ENCODE measurements at places on chromosomes 1 and 21.

- DNase-seq: no peak
These were observed 2.5 kb downstream of the TAS1R1 start for GRCh38 chr1:6557597-6557996.

DNA sequence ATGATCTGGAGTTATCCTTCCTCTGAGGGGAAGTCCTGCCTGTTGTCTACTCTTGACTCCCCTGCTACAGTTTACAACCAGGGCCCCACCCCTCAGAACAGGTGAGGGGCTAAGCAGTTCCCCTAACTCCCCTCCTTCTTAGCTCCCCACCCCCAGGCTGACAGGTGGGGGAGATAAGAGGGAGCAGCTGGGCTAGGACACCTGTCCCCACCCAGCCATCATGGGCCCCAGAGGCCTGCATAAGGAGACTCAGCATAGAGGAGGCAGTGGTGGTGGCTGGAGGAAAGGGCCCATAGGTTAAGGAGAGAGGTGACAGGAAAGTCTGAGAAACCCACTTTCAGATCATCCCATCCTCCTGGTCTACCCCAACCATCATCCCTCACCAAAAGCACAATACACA lies 6.8 kb downstream of the MEF2D start:
- DNase-seq: no peak

GRCh38 chr1:18875107-18875795 lies 15.8 kb upstream of the TAS1R2 start:
- DNase-seq: peak; percentile 85

- peak; percentile 73 for DNase-seq
These were observed 271.0 kb downstream of the TRABD2B start for GRCh38 chr1:47725992-47726855.

GRCh38 chr1:53918343-53918742 lies 24.4 kb downstream of the DIO1 start:
- no peak for DNase-seq

DNA sequence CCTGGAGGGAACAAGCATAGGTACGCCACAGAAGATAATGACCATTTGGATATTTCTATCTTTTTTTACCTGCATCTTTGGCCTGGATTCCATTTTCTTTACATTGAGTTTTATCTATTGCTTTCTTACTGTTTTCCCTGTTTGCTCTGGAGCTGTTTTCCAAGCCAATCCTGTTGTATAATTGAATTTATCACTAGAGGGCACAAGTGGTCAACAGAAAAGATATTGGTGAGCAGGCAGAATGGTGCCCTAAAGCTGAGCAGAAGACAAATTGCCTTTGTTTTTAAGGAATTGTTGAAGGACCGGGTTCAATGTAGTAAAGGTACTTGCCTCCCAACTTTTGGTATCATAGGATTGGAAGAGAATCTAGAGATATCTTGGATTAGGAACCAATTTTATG lies 152.8 kb downstream of the PPP1R12B start:
- no peak for DNase-seq

DNA sequence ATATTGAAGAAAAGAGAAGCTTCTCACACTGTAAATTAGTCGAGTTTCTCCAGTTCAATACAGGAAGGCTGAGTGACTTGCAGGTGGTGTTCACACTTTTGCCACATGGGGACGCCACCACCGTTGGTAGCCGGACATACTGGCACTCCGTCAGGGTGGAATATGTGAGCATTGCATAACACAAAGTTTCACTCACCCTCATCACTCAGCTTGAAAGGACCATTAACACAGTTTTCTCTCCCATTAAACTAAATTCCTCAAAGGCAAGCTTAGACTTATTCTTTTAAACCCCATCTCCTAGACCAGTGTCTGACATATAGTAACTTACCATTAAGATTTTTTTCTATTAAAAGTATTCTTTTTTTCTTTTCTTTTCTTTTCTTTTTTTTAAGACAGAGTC lies 105.3 kb upstream of the SERBP1 start:
- DNase-seq: peak; percentile 71

DNA sequence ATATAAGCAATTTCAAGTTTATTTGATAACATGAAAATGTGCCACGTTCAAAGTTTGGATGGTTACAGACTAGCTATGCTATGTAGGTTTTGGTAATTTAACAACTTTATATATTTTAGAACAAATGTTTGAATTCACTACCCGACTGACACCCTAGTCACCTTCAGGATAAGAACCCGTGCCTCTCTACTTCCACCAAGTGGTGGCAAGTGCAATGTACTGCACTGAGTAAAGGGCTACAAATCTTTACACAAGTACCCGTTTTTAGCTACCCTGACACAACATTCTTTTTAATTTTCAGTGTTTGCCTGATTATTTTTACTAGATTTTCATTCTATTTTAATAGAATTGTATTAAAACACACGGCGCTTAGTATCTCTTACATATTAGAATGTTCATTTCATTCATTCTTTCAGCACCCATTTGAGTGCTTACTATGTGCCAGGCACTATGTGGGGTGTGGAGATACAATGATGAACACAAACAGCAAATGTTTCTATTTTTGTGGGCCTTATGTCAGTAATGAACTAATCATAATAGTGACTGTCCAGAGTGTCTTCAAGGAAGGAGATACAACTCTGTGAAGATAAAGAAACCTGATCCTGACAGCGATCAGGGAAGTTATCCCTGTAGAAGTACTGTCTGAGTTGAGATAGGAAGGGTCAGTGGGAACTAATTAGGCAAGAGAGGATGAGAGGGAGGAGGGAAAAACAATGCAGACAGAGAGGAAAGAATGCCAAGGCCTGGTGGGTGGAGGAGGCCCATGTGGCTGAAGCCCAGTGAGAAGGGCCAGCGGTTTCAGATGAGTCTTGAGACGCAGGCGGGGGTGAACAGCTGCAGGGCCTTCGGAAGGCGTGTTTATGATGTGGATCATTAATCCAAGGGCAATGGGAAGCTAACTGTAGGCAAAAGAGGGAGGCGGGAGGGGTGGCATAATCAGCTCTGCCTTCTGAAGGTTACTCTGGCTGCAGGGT lies 3.8 kb downstream of the LCA5L start:
- DNase-seq: peak; percentile 35

DNA sequence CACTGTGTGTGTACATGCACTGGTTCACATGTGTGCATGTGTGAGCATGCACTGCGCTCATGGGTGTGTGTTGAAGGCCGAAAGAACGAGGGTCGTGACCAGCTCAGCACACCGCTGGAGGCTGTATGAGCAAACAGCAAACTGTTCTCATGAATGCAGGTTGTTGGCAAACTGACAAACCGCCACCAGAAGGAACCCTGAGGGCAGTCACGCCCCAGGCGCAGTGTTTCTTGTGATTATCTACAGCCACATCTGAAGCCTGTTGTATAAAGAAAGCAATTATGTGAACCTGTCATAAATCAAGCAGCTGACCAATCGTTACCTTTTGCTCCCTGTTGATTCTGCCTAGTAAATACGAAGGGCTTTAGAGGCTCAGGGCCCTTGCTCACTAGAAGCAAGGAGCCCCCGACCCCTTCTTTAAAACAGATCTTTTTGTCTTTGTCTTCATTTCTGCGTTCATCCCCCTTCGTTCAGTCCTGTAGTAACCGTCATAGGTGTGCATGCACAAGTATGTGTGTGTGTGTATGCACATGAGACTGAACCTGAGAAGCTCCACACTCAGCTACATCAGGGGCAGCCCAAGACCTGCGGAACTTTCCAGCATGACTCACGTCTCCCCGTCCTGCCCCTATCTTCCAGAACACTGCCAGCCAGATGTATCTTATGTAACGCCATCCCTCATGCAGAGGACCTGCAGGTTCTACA lies 16.8 kb upstream of the RIPK4 start:
- no peak for DNase-seq

DNA sequence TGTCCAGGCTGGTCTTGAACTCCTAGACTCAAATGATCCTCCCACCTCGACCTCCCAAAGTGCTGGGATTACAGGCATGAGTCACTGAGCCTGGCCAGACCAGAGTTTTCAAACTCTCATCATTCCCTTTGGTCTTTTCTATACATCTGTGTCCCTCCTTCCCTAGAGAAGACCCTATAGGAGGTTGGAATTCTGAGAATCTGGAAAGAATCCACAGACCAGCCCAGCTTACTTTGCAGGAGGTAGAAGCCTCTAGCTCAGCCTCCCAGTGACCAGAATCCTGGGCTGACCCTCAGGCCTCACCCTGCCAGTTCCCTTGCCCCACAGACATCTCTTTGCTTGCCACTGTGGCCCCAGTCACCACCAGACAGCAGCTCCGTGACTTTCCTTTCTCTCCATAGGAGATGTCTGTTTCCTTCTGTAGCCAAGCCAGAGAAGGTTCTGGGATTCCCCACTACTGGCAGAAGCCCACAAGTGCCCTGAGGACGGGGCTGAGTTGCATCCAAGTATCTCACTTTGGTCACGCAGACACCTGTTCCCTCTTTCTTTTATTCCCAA lies 34.7 kb upstream of the KHDRBS1 start:
- no peak for DNase-seq

GRCh38 chr21:45257673-45258341 lies 29.9 kb downstream of the POFUT2 start:
- DNase-seq: peak; percentile 9

- DNase-seq: no peak
These were observed 59.5 kb downstream of the TOMM20 start for GRCh38 chr1:235069176-235069575.

GRCh38 chr1:116092752-116093489 lies 18.3 kb upstream of the MAB21L3 start:
- DNase-seq: no peak

- DNase-seq: no peak
These were observed 99.9 kb downstream of the PBX1 start for GRCh38 chr1:164658864-164659263.

- DNase-seq: no peak
These were observed 5.3 kb downstream of the C1orf116 start for GRCh38 chr1:207027206-207027777.

DNA sequence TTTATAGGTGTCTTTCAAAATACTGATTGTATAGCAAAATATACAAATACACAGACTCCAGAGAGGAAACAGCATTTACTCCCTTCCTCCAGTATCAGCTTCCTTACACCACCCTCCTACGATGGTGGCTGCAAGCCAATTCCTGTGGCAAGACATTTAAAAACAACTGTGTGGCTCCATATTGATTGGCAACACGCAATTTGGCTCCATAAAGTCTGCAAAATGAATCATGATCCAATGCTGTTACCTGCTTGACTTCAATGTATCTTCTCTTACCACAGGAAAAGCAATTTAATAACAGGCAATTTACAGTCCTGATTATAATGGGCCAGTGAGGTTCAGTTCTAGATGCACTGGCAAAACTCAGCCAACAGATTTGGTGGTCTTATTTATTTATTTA lies 19.7 kb upstream of the ATP6V1G3 start:
- no peak for DNase-seq

GRCh38 chr1:179706339-179706941 lies 36.7 kb upstream of the FAM163A start:
- peak; percentile 59 for DNase-seq

DNA sequence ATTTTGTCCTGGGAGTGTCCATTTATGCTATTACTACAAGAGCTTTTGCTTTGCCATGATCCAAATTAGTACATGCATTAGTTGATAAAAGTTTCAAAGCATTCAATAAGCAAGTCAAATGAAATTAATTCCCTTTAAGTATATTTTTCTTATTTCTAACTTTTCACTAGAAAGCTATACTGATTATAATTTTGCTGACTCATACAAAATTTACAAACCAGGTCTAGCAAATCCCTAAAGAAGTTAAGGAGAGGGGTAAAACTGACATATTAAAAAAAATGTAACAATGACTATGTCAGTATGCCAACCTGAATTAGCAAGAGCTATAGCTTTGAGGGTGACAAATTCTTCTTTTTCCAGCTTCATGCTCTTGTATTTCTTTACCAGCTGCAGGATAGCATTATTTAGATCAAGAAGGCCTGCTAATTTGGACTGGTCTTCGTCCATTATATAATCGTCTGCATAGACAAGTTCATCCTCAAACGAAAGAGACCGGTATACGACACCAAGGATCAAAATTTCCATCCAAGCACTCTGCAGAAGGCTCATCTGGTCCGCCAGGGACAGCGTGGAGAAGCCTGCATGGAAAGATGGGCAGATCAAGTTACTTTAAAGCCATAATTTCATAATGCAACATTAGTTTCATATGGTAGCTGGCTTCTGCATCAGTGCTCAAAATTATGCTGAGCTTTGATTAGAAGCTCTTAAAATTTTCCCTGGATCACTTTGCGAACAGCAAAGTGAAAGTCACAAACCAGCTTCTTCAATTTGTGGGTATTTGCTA lies 95.8 kb upstream of the USH2A start:
- DNase-seq: no peak

All from activated T-cell treated with anti-CD3 and anti-CD28 coated beads, Interleukin-2, amount 50 U/mL, for 48 hours (primary cell).